ENCODE measurements at places on chromosomes 13 and 19.

- no peak for DNase-seq
Observed at GRCh38 chr13:112248406-112248760, 127.8 kb upstream of the SPACA7 start.

DNA sequence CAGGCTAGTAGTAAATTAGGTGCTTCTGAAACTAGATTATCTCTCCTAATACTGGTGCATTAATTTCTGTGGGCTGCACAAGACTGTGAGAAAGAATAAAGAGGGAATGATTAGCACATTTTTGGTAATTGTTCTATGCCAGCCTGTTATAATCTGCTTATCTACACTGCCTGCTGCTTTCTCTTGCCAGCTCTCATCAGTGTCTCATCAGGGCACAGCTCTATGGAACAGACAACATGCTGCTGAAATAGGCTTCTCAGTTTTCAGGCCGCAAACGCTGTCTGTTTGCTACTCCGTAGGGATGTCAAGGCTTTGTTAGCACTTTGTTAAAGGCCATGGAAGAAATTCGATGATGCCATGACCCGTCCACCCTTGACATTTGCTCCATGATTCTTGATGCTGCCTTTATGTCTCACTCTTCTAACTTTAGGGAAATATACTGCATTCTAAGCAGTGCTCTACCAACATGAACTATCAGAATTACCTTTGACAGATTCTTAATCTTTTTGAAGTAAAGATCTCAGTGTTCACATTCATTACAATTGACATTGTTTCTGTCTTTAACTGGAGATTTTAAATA, 84.0 kb upstream of the PRR20A start:
- DNase-seq: no peak

GRCh38 chr13:77907666-77908341, 10.8 kb downstream of the EDNRB start:
- DNase-seq: no peak

GRCh38 chr13:94780421-94780820, 68.1 kb upstream of the SOX21 start:
- DNase-seq: no peak

DNA sequence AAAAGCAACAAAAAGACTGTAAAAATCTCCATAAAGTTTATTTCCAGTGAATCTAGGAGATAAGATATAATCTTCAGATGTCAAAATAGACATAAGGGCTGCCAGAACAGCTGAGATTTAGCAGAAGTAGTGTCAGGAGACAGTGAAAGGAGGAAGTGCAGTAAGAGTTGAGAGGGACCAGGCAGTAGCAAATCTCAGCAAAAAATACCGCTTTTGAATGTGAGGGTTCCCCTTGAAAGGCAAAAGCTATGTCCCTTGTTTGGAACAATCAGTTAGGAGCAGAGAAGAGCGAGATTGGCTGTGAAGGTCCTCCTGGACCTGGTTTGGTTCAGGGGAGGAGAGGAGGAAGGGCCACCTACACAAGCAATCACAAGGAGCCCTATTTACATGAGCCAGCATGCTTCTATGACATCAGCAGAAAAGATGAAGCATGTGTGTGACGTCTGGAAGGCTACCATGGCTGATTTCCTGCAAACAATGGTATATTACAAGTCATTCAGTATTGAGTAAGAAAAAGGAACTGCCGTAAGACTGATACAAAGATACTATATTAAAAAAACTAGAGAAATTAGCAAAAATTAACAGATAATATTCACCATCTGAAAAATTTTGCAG, 98.9 kb upstream of the SIAH3 start:
- DNase-seq: no peak

GRCh38 chr19:40081411-40081810, 9.3 kb downstream of the ZNF780A start:
- DNase-seq: no peak

DNA sequence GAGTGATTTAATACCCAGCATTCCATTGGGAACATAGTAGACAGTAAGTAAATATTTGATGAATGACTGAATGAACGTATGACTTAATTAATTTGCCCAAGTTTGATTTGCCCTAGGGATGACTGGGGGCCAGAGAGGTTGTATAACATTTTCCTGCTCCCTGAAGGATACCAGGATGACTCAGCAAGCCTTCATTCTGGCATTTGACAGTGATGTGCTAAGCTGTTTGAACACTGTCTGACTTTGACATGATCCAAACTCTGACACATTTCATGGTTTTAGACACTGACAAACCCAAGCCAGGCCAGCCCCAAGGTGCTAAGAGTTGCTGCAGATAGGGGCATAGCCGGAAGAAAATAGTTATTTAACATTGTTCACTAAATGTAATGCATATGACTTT, 53.4 kb upstream of the KLF12 start:
- no peak for DNase-seq

- no peak for DNase-seq
Observed at GRCh38 chr13:93925990-93926389, 553.5 kb downstream of the DCT start.

- DNase-seq: no peak
Observed at GRCh38 chr13:40963927-40964326, 55.2 kb downstream of the ELF1 start.

DNA sequence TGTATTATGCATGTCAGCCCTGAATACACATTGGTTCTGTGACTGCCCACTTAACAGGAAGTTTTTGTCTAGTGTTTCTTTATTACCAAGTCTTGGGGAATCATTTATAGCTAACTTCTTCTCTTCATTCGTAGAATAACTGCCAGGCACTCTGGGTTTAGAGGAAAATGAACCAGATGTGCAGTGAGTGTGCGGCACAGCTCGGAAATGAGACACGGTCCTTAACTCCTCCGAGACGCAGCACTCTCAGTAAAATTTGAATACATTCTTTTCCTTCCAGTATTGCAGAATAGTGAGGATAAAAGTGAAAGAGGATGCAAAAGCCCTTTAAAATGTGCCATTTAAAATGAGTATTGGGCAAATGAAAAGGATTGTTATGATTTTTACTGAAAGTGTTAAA, 29.2 kb downstream of the ATP8A2 start:
- no peak for DNase-seq

GRCh38 chr19:18239303-18239702, 13.1 kb upstream of the PDE4C start:
- no peak for DNase-seq

GRCh38 chr19:43469160-43469480, 3.7 kb upstream of the LYPD3 start:
- no peak for DNase-seq

- DNase-seq: no peak
Observed at GRCh38 chr13:33394294-33394932, 108.9 kb upstream of the STARD13 start.

- no peak for DNase-seq
Observed at GRCh38 chr19:11587975-11588631, 9.2 kb upstream of the ZNF627 start.

DNA sequence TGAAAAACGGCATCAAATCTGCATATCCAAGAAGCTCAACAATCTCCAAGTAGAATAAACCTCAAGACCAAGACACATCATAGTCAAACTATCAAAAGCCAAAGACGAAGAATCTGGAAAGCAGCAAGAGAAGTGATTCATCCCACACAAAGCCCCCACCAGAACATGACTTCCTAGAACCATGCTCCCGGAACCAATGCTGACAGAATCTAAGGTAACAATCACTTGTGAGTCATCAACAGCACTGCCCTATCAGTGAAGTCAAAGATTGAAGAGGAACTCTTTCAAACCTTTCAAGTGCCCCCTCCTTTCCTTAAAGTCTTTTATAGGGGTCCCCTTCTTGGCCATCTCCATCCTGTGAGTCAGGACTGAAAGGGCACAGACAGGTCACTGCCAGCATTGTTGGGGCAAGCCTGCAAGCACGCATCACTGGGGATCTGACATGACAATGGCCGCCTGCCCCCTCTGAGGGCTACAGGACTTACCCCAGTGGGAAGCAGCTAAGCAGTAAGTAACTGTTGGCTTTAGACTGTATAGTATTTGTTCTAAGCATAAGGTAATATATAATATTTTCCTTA, at the start of gene CCDC70:
TSS of gene CCDC70 (plus strand) at position 247 of the 578 bp plus-strand sequence. CDS start 3,443 bp downstream, outside the sequence.
- no peak for DNase-seq

- DNase-seq: no peak
Observed at GRCh38 chr19:43504426-43505185, at the start of gene PHLDB3. Gene PHLDB3 (minus strand): TSS chr19:43504746. CDS start chr19:43504118, 628 bp downstream.

DNA sequence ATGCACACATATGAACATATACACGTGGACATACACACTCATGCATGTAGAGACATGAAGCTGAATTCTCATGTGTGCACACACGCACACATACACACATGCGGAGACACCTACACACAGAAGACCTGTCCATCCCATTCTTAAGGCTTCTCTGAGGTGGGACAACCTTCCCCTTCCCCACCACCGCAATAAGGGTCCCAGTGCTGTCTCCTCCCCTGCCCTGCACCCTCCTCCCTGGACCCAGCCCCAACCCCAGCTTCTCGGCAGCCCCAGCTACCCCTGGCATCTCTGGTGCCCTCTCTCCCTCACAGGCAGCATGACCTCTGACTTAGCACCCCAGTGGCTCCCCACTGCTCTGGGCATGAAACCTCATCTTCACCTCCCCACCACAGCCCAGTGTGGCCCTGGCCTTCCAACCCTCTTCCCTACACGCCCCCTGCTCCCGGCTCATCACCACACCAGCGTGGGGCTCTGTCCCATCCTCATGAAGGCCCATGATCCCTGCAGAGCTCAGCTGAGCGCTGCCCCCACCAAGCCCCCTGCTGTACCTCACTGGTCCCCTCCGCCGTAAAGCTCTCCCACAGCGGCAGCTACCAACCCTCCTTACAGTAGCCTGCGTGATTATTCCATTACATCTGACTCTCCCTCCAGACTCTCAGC, 204.1 kb upstream of the ZNF536 start:
- no peak for DNase-seq

GRCh38 chr13:98195054-98195791, 18.2 kb upstream of the RNF113B start:
- no peak for DNase-seq

DNA sequence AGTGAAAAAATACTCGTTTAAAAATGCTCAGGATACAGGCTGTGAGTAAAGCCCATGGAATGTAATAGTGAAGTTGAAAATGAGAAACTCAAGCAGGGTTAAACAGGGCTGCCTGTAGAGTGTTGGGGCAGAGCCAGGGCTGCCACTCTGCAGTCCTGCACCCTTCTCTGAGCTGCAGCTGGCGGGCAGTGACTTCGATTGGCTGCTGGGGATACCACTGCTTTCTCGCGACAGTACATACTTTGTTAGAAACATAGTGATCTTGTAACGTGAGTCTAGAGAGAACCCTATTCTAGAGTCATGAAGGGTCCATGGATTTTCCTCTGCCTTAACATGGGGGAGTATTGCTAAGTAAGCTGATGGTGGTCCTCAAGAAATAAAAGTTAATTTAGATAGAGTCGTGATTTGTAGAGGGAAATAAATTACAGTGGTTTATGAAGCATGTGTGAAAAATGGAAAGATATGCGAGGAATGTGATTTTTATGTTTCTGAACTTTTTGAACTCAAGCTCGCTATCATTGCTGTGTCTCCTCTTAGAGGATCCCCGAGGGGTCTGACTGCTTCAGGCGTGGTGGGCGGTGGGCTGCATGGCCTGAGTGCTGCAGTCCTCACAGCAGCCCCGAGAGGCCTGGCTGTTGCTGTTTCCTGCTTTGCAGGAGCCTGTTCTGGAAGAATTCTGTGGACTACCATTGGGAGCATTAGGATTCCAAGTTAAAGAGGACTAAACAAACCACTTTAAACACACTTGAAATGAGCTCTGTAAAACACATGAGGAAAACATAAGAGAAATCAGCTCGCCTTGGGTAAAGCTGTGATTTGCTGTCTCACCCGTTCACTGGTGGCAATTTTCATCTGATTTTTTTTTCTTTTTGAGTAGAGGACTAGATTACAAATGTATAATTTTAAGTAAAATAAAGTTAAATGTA, 95.7 kb downstream of the ARHGEF7 start:
- no peak for DNase-seq

GRCh38 chr13:101569807-101570206, 117.3 kb downstream of the ITGBL1 start:
- no peak for DNase-seq

DNA sequence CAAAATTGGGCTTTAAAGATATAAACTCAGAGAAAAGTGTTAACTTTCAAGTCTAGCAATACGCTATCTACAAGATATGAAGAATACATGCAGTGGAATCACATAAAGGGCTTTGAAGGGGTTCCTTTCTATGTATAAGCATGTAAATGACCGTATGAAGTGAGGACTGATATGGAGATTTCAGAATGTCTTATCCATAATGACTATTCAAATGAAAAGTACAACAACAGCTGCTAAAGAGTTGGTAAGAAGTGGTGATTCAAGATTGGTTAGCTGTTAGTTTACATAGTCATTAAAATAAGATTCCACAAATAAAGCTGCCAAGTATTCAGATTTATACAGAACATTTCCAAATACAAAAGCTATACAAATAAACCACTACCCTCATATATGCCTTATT, 153.4 kb upstream of the STARD13 start:
- DNase-seq: no peak

DNA sequence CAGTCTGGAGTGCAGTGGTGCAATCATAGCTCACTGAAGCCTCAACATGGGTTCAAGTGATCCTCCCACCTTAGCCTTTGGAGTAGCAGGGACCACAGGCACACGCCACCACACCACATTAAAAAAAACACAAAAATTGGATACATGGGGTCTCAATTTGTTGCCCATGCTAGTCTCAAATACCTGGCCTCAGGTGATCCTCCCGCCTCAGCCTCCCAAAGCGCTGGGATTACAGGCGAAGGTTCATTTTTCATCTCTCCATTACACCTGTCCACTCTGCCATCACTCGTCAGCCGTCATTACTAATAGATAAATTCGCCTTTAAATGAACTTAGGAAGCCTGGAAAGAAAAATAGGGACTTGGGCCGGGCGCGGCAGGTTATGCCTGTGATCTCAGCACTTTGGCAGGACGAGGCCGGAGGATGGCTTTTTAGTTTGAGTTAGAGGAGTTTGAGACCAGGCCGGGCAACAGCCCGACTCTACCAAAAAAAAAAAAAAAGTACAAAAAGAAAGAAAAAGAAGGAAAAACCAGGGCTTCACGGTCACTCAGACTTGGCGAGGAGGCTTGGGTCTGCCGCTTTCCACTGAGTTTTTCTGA, 685 bp upstream of the SUPT5H start:
- DNase-seq: no peak

GRCh38 chr19:46390121-46390858, 23.1 kb downstream of the CCDC8 start:
- no peak for DNase-seq

GRCh38 chr19:10295305-10295846, 5.6 kb downstream of the ICAM5 start:
- DNase-seq: no peak

GRCh38 chr13:42615691-42616090, 41.7 kb downstream of the TNFSF11 start:
- DNase-seq: no peak

DNA sequence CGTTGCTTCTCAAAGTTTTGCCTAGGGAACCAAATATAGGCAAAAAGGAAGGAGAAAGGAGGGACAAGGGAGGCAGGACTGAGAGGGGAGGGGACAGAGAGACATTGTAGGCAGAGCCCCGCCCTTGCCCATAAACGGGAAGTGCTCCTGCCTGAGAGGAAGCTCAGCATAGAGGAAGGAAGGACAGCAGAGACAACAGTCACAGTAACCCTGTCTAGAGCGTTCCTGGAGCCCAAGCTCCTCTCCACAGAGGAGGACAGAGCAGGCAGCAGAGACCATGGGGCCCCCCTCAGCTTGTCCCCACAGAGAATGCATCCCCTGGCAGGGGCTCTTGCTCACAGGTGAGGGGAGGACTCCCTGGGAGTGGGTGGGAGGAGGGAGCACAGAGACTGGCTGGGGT, at the start of gene CEACAM21:
TSS of gene CEACAM21 (plus strand) at position 169 of the 400 bp plus-strand sequence. CDS start at position 278, 109 bp downstream.
- no peak for DNase-seq

- DNase-seq: peak; percentile 28
Observed at GRCh38 chr19:48506138-48506733, 5.4 kb downstream of the LMTK3 start.

GRCh38 chr13:109655206-109655600, 131.2 kb downstream of the IRS2 start:
- no peak for DNase-seq

All from NCI-H1694 (cell line).